ENCODE measurements at places on chromosomes 12 and 14.

- DNase-seq = no peak
These were observed 33.7 kb upstream of the HELB start for GRCh38 chr12:66268562-66268961.

DNA sequence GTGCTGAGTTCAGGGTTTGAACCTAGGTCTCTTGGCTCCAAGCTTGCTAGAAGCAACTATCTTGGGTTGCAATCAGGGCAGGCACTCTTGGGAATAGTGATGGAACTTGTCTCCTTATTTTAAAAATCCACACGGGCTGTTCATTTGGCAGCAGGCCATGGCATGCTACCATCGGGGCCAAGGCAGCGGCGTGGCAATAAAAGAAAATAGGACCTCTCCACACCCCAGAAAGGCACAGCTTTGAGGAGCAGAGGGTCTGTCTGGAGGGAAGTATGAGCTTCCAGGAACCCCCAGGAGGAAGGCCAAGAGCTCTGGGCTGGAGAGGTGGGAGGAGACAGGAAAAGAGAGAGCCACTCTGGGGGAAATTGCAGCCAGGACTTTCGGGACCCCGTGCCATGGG is 15.3 kb downstream of the RPS6KL1 start:
- no peak for DNase-seq

DNA sequence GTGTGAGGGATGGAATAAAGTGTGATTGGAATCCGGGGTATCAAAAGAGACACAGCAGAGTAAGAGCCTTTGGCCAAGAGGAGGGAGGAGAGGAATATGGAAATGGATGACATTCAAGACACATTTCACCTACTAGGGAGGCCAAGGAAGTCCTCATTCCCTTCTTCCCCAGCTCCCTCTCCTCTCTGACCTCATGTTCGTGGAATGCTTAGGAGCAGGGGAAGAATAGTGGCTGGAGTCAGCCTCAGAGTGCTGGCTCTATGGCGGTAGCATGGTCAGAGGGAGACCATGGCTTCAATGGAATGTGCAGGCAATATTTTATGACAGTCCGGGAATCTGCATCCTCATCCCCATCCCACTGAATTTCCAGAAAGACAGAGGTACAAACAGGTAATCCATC is 196.6 kb downstream of the EGLN3 start:
- DNase-seq = peak; percentile 32

DNA sequence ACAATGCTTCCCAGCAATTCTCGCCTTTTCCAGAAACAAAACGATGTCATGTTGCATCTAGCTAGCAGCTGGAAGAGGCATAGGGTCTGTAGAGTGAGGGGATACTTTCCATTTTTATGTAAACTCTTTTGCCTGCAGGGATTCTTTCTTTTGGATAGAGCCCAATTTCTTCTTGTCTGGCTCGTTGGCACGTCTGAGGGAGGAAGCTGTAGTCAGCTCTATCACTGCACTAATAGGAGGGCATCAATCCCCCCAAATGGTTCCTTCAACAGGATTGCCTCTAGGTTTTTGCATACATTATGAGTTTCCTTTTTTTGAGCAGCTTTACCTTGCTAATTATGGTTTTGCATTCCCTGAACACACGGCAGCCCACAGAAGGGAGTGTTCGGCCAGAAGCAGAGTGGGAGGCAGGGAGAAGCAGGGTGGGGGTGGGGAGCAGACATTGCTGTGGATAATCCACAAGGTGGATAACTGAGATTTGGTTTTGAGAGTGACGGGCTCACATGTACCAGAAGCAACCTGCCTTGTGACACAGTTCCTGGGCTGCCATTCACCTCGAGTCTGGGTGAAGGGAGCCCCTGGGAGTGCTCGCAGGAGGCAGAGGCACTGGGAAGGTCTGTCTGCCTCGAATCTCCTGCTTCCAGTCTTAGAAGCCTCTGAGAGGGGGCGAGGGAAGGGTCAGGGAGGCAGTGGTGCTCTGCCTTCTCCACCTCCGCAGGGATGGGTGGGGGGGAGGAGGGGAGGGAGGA is 24.5 kb downstream of the LRTM2 start:
- no peak for DNase-seq

GRCh38 chr14:100568998-100569733 is 18.1 kb downstream of the BEGAIN start:
- DNase-seq = no peak

Data from cardiac fibroblast (primary cell).